ENCODE measurements at places on chromosomes 5 and 9.
A peak's percentile ranks its signal among the peaks of the same experiment; 100 is the strongest.

- DNase-seq, result no peak
These were observed 9.2 kb upstream of the ERAP1 start for GRCh38 chr5:96816991-96817390.

- no peak for DNase-seq
These were observed 16.6 kb upstream of the PCDHB2 start for GRCh38 chr5:141077826-141078225.

DNA sequence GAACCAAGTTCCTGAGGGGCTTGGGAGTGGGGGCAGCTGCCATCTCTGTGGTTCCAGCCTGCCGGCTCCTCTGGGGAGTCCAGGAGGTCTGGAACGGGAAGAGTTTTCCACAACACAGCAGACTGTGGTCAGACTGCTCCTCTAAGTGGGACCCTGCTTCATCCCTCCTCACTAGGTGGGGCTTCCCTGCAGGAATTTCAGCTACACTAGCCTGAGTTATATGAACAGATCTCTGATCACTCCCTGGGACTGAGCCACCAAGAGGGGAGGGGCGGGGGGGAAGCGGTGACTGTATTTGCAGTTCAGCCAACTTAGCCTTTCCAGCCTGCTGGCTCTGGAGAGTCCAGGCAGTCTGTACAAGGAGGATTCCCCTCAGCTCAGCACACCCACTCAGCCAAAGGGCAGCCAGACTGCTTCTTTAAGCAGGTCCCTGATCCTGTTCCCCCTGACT lies 19.4 kb downstream of the DTWD2 start:
- DNase-seq, result no peak

GRCh38 chr9:133509179-133510083 lies 15.3 kb downstream of the MYMK start:
- DNase-seq, result no peak

DNA sequence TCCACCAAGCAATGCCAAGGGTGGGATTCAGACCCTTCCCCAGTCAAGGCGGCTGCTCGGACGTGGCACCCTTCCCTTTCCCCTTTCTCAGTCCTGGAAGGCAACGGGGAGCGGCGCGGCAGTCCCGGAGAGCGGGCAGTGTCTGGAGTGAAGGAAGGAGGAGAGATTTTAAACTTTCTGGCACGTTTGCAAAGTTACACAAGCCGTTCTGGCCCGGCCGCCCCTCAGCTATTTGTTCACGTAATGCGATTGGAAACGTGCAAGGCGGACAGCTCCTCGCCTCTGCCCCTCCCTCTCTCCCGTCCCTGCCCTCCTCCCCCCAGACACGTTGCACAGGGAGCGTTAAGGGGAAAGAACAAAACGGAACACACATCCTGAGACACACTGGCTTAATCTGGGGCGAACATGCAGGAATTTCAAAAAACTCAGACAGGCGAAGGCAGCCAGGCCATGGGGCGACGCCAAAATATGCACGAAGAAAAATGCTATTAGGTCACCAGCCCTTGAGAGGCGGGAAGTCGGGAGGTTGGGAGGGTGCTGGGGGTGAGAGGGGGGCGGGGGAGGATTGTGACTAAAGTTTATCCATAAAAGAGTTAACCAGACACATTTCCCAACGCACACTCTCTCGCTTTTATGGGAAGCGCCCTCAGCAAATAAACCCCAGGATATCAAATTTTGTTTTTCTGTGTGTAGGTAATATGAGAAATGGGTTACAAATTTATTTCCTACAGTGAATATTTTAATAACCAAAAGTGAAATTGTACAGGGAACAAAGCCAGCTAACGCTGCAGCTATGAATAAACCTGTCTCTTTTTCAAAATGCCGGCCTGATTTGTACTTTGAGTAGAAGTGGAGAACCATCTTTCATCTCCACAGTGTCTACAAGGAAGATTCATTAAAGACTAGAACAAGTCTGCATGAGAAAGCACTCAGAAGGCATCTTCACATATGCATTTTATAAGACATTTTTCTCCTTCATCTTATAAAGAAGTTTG lies at the start of gene LOX:
LOX (minus strand) TSS at position 144 of the 995 bp plus-strand sequence. CDS start 274 bp downstream, outside the sequence.
- no peak for DNase-seq

DNA sequence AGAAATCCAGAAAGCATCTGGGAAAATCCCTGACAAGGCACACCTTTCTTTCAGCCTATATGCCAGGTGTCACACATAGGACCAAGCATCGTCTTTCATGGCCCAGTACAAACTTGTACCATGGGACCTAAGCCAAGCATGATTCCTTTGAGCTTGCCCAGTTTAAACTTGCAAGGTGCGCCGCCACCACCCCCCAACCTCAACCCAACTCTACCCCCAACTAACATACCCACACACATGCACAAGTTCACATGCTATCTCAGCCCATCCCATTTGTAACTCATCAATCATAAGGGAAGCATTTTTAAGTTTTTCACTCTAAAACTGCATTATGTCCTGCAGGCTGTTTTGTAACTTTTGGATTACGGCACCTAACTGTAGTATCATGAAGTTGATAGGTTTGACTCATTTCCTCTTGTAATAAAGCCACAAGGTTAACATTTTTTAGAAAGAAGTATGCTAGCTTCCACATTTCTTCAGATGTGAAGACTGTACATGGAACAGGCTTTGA lies 145.9 kb upstream of the FST start:
- DNase-seq, result no peak

GRCh38 chr5:80122579-80122978 lies 87.4 kb downstream of the THBS4 start:
- DNase-seq, result no peak

GRCh38 chr5:9892696-9893095 lies 262.5 kb upstream of the TAS2R1 start:
- DNase-seq, result no peak

DNA sequence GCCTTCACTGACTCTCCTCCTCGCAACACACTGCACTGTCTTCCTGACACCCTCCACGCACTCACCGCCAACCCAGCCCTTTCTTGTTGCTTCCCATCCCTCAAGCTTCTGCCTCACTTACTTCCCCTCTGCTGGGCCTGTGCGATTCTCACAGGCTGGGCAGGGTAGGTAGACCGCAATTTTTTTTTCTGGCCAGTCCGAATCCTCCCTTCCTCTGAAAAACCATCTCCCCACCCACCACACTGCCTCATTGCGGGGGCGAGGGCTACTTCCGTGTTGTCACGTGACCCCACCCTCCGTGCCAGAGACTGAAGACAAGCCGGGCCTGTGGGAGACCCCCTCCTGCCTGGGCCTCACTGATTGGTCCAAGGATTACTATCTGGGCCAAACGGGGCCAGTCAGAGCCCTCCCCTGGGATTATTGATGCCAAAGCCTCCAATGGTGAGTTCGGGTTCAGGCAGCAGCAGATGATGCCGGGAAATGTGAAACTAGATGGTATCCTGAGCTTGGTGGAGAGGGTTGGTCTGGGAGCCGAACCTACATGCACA lies 73.1 kb downstream of the STK10 start:
- peak; percentile 50 for DNase-seq

- DNase-seq, result no peak
These were observed 62.1 kb downstream of the ARSB start for GRCh38 chr5:78922879-78923621.

DNA sequence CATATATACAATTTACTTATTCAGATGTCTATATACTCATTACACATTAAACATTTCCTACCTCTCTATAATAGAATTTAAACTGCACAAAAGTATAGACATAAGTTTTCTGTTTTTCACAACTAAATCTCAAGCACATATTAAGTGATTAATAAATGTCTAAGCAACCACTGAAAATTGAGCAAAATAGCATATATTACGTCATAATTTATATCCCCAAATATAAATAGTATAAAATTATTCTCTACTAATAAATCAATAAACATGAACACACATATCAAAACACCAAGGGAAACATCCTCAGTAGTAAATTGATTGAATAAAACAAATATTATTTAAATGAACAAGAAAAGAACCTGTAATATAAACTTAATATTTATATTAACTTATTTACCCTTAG lies 865.1 kb downstream of the CDH18 start:
- DNase-seq, result no peak

GRCh38 chr9:40907657-40908624 lies 220.5 kb downstream of the FOXD4L6 start:
- DNase-seq, result no peak

GRCh38 chr5:14219800-14220512 lies 76.8 kb downstream of the TRIO start:
- no peak for DNase-seq

DNA sequence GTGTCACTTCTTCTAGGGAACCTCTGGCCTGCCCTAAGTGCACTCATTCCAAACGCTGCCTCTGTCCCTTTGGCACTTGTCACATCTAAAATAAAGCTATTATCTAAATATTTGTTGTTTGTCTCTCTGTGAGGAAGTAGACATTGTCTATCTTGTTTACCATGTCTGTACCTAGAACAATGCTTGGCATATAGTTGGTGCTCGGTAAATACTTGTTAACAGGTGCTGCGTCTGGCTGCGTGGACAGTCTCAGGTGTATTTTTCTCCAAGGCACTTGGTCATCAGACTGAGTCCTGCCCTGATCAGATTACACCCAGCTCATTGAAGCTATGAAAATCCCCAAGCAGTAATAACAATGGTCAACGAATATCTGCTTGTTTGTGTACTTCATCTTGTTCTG lies 174.9 kb upstream of the SMIM23 start:
- no peak for DNase-seq

- no peak for DNase-seq
These were observed 100.9 kb downstream of the GNA14 start for GRCh38 chr9:77547106-77547730.

GRCh38 chr5:74538206-74538661 lies 102.3 kb downstream of the ENC1 start:
- no peak for DNase-seq

DNA sequence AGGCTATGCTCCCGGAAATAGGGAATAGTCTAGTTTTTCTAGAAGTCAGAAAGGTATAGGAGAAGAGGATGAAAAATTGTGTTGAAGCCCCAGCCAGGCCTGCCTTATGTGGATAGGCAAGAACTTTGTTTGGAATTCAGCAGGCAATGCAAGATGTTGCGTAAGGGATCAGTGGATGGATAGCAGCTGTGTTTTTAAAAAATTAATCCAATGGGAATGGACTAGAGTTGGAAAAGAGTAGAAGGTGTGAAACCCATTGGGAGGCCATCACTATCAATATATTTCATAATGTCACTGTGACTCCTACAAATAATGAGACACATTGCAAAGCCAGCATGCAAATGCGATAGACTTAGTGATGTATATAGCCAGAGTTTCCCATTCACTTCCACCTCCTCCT lies 281.9 kb downstream of the MARCHF11 start:
- DNase-seq, result no peak

DNA sequence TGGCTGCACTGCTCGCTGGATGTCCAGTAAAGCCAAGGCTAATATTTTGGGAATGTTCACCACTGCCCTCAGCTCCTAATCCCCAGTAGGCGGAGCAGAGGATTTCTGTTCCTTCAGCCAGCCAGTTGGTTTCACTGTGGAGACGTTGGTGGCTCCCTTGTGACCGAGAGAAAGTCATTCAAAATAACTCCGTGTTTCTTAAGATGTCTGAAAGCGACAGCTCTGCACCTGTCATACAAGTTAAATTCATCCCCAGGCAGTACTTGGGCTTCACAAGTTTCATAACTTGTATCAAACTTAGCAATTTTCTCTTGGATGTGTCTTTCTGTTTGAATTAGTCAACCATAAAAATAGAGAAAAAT lies 382 bp upstream of the CDKN2B start:
- DNase-seq, result no peak

GRCh38 chr5:81881595-81881994 lies 90.2 kb upstream of the ATG10 start:
- no peak for DNase-seq

DNA sequence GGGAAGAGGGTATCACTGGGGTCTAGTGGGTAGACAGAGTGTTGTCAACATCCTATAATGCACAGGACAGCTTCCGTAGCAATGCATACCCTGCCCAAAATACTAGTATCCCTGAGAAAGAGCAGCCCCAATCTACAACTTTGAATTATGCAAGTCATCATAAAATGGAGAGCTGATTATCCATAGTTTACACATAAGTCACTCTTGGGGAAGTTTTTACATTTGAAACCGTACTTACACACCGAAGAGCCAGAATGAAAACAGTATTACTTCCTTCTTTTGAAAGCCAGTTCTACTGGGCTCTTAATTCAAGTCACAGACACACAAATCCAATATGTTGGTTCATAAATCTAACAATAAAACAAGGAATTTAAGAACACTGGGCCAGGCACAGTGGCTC lies 21.6 kb downstream of the RNF145 start:
- DNase-seq, result no peak
